ENCODE measurements at places on chromosomes 1 and 21.

GRCh38 chr1:50271968-50272578 is 151.2 kb downstream of the DMRTA2 start:
- no peak overlapping the region for H3K4me3 ChIP-seq
- H3K27me3 ChIP-seq: no peaks in the 10 kb centered on the region
- no peaks in the 10 kb centered on the region for H3K36me3 ChIP-seq
- H3K27ac ChIP-seq: no peak overlapping the region
- H3K4me1 ChIP-seq: no peaks in the 10 kb centered on the region

DNA sequence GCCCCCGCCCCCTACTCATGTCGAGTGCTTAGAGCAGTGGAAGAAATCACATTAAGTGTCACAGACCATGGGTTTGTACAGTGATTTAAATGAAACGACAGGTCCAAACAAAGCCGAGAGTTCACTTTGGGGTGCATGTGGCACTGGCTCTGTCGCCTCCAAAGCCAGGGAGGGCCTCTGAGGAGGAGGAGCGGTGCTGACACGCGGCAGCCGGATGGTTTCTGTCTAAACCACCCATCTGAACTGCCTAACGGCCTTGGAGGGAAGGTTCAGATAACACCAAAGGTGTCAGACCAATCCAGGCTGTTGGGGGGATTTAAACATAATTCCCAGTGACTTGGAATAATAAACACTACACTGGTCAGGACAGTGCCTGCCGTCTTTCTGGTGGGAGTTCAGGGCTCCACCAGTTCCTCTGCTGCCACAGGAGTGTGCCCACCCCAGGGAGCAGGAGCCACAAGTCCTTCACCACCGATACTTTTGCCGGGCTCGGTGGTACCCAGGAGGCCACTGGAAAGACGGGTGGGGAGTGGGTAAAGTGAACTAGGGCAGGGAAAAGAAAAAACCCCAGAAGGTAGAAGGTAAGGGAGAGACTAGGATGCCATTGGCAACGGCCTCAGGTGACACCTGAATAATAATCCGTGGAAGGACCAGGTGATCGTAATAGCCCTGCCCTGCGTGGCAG is 78.2 kb downstream of the SLC66A1 start:
- no peak for DNase-seq
- H3K4me3 ChIP-seq: peak overlapping the region; percentile 54
- H3K4me1 ChIP-seq: peaks cover 22% of the 10 kb centered on the region
- H3K27me3 ChIP-seq: no peaks in the 10 kb centered on the region
- no peaks in the 10 kb centered on the region for H3K36me3 ChIP-seq
- H3K27ac ChIP-seq: peak overlapping the region; percentile 81

- no peak overlapping the region for H3K4me3 ChIP-seq
- H3K27ac ChIP-seq: peak overlapping the region; percentile 90
- no peak for DNase-seq
- no peaks in the 10 kb centered on the region for H3K27me3 ChIP-seq
Observed at GRCh38 chr1:17591814-17592430, 52.4 kb downstream of the ARHGEF10L start.

- no peak overlapping the region for H3K27ac ChIP-seq
- no peaks in the 10 kb centered on the region for H3K27me3 ChIP-seq
- H3K4me1 ChIP-seq: no peaks in the 10 kb centered on the region
Observed at GRCh38 chr1:234413990-234414389, 40.7 kb downstream of the COA6 start.

- H3K4me1 ChIP-seq: no peaks in the 10 kb centered on the region
- no peaks in the 10 kb centered on the region for H3K36me3 ChIP-seq
- H3K4me3 ChIP-seq: no peak overlapping the region
- no peak overlapping the region for H3K27ac ChIP-seq
Observed at GRCh38 chr1:65564493-65564892, 144.0 kb downstream of the LEPR start.

GRCh38 chr1:5907386-5907785 is 84.8 kb downstream of the NPHP4 start:
- H3K4me1 ChIP-seq: no peaks in the 10 kb centered on the region
- H3K27ac ChIP-seq: no peak overlapping the region
- H3K4me3 ChIP-seq: no peak overlapping the region
- no peaks in the 10 kb centered on the region for H3K27me3 ChIP-seq
- no peak for DNase-seq
- H3K36me3 ChIP-seq: peaks cover 13% of the 10 kb centered on the region

DNA sequence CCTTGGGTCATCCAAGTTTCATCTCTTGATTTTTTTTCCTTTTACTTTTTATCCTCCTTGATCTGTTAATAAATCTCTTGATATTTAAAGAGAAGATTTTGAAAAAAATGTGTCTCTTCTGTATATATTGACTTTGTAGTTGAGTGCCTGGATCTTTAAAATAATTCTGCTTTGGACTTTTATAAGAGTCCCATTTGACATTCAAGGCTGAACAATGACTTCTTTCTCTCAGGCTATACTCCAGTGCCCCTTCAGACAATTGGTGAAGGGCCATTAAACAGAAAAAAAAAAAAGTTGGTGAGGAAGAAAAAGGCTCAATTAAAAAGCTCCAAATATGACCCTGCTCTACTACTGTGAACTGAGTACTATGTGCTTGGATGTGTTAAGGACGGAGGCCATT is 40.9 kb upstream of the CITED4 start:
- H3K4me1 ChIP-seq: no peaks in the 10 kb centered on the region
- no peak overlapping the region for H3K4me3 ChIP-seq
- H3K36me3 ChIP-seq: no peaks in the 10 kb centered on the region
- H3K27ac ChIP-seq: no peak overlapping the region

DNA sequence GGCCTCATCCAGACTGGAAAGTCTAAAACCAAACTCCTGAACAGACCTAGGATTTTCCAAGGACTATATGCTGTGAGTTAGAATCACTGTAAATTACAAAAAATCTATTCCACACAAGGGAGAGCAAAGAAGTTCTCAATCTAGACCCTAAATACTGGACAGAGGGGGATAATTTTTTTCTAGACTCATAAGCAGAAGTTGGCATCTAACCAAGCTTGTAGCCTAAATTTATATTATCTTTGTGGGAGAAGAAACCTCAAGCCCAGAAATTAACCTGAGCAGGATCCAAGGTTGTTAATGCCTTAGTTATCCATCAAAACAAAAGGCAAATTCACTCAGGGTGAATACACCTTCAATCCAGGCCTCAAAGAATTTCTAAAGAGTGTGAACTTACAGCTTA is 290.2 kb downstream of the SMYD3 start:
- H3K27me3 ChIP-seq: no peaks in the 10 kb centered on the region
- no peak for DNase-seq
- no peaks in the 10 kb centered on the region for H3K4me1 ChIP-seq
- H3K4me3 ChIP-seq: no peak overlapping the region
- no peak overlapping the region for H3K27ac ChIP-seq

DNA sequence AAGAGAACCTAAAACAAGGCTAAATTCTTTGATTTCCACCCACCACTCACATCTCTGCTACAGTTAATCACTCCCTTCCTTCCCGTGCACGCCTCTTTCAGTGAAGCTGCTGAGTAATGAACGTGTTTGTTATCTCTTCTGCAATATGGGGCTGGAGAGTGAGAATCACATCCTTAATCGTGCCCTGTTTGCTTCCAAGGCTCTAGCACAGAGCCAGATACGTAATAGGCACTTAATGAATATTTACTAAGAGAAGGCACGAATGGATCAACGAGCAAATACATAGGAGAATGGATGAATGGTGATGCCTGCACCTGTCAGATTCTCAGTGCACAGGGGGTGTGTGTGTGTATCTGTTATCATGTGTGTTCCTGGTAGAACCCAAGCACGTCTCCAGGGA is 22.1 kb upstream of the FAM43B start:
- H3K36me3 ChIP-seq: no peaks in the 10 kb centered on the region
- no peak overlapping the region for H3K4me3 ChIP-seq
- H3K27me3 ChIP-seq: no peaks in the 10 kb centered on the region
- no peaks in the 10 kb centered on the region for H3K4me1 ChIP-seq

- no peaks in the 10 kb centered on the region for H3K36me3 ChIP-seq
- H3K4me1 ChIP-seq: peaks cover 2% of the 10 kb centered on the region
- no peak for DNase-seq
- H3K4me3 ChIP-seq: no peak overlapping the region
Observed at GRCh38 chr21:45640001-45640887, 3.3 kb upstream of the PCBP3 start.

DNA sequence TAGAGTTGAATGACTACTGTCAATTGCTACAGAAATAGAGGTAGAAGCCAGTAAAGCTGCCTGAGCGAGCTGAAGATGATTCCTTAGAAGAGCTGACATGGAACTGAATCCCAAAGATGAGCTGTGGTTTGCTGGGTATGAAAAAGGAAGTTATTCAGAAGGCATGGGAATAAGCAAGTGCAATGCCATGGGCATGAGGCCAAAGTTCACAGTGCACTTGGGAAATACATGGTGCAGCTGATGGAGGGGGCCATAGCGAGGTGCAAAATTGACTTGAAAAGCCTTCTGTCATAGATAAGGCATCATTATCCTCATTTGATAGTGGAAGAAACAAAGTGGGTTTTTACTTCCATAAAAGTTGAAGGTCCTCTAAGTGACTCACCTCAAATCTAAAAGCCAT is 88.6 kb downstream of the NEK7 start:
- H3K4me1 ChIP-seq: no peaks in the 10 kb centered on the region
- no peak overlapping the region for H3K27ac ChIP-seq
- H3K4me3 ChIP-seq: no peak overlapping the region
- no peaks in the 10 kb centered on the region for H3K36me3 ChIP-seq

GRCh38 chr1:182335771-182336566 is 55.6 kb downstream of the GLUL start:
- H3K27ac ChIP-seq: no peak overlapping the region
- no peaks in the 10 kb centered on the region for H3K36me3 ChIP-seq
- H3K27me3 ChIP-seq: no peaks in the 10 kb centered on the region

DNA sequence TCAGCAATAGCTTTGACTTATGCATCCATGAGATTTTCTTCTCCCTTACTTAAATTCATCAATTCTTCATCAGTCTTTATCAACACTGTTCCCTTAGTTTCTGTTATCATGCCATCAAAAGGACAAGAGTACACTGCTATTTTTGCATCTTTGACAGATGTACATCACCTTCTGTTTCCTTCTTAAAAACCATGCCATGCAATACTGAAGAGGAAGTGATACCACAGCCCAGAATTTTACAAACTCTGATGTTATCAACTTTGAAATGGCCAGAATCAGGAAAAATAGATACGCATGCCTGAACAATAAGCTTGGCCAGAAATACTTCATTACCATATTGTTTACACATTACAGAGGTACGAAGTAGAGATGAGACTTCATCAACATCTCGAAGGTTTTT is 21.1 kb downstream of the FMO5 start:
- no peak overlapping the region for H3K27ac ChIP-seq
- peaks cover 5% of the 10 kb centered on the region for H3K36me3 ChIP-seq
- H3K27me3 ChIP-seq: no peaks in the 10 kb centered on the region
- H3K4me3 ChIP-seq: no peak overlapping the region
- no peak for DNase-seq

DNA sequence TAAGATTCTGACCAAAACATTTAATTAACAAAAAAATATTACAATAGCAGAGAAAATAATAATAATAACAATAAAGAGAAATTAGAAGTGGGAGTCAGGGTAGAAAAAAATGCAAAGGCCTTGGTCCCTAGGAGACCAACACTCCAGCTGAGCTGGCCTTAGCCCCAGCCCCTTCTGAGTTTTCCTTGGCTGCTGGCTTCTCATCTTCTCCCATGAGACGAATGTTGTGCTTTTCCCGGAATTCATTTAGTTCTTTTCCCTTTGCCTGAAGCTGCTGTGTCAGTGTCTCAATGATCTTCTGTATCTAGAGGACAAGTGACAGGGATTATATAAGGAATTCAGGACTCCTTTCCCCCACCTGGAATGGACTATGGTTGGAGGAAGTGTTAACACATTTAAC is 2.4 kb downstream of the KLHDC9 start:
- DNase-seq: no peak
- H3K27me3 ChIP-seq: no peaks in the 10 kb centered on the region
- peaks cover 9% of the 10 kb centered on the region for H3K36me3 ChIP-seq
- H3K27ac ChIP-seq: no peak overlapping the region
- H3K4me3 ChIP-seq: no peak overlapping the region

- peak overlapping the region; percentile 50 for H3K27ac ChIP-seq
- no peaks in the 10 kb centered on the region for H3K27me3 ChIP-seq
- peak; percentile 34 for DNase-seq
- peaks cover 2% of the 10 kb centered on the region for H3K4me1 ChIP-seq
Observed at GRCh38 chr21:42939582-42940413, 14.4 kb upstream of the ERVH48-1 start.

DNA sequence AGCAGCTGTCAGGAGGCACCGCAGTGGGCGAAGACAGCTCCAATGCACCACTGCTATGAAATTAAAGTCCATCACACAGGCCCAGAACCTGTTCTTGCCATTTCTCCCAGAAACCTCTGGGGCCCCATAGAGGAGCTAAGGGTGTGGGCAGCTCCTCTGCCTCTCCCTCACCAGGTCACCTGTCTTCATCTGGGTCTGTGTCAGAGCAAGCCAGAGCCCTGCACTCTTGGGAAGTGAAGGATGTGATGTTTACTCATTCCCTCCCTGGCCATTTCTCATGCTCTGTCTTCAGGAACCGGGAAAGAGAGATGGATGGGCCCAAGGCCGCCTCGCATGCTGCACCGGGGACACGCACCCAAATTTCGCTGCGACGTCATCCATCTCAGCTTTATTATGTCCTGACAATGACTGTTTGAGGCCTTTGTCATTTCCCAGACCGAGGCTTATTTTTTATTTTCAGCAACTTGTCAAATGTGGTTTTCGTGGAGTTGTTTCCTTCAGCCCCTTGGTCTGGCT is 216.1 kb downstream of the NPHP4 start:
- H3K27ac ChIP-seq: no peak overlapping the region
- no peak for DNase-seq
- H3K27me3 ChIP-seq: no peaks in the 10 kb centered on the region

GRCh38 chr21:42453224-42453985 is 42.6 kb downstream of the RSPH1 start:
- DNase-seq: no peak
- H3K27me3 ChIP-seq: no peaks in the 10 kb centered on the region
- no peak overlapping the region for H3K27ac ChIP-seq
- no peak overlapping the region for H3K4me3 ChIP-seq
- no peaks in the 10 kb centered on the region for H3K36me3 ChIP-seq

- H3K36me3 ChIP-seq: no peaks in the 10 kb centered on the region
- no peak for DNase-seq
- H3K4me1 ChIP-seq: no peaks in the 10 kb centered on the region
- no peak overlapping the region for H3K27ac ChIP-seq
- H3K4me3 ChIP-seq: no peak overlapping the region
Observed at GRCh38 chr21:29243188-29243587, 55.5 kb upstream of the BACH1 start.

- H3K27me3 ChIP-seq: no peaks in the 10 kb centered on the region
- no peaks in the 10 kb centered on the region for H3K4me1 ChIP-seq
- H3K4me3 ChIP-seq: no peak overlapping the region
- no peak overlapping the region for H3K27ac ChIP-seq
Observed at GRCh38 chr1:17965515-17966100, 142.0 kb upstream of the IGSF21 start.

GRCh38 chr1:9112961-9113880 is 15.7 kb downstream of the GPR157 start:
- H3K27me3 ChIP-seq: no peaks in the 10 kb centered on the region
- H3K36me3 ChIP-seq: peaks cover under 1% of the 10 kb centered on the region
- H3K4me3 ChIP-seq: no peak overlapping the region
- no peaks in the 10 kb centered on the region for H3K4me1 ChIP-seq

GRCh38 chr1:10074852-10075730 is 42.3 kb downstream of the UBE4B start:
- no peaks in the 10 kb centered on the region for H3K27me3 ChIP-seq
- H3K4me1 ChIP-seq: no peaks in the 10 kb centered on the region
- DNase-seq: no peak
- H3K27ac ChIP-seq: peak overlapping the region; percentile 63
- H3K4me3 ChIP-seq: no peak overlapping the region

GRCh38 chr21:31558189-31558961 is 101.1 kb upstream of the SOD1 start:
- DNase-seq: no peak
- H3K27me3 ChIP-seq: no peaks in the 10 kb centered on the region
- no peak overlapping the region for H3K27ac ChIP-seq
- H3K36me3 ChIP-seq: no peaks in the 10 kb centered on the region
